ENCODE measurements at places on chromosomes 12 and 14.

- DNase-seq, result no peak
These were observed 15.3 kb downstream of the VPS37B start for GRCh38 chr12:122880668-122881067.

DNA sequence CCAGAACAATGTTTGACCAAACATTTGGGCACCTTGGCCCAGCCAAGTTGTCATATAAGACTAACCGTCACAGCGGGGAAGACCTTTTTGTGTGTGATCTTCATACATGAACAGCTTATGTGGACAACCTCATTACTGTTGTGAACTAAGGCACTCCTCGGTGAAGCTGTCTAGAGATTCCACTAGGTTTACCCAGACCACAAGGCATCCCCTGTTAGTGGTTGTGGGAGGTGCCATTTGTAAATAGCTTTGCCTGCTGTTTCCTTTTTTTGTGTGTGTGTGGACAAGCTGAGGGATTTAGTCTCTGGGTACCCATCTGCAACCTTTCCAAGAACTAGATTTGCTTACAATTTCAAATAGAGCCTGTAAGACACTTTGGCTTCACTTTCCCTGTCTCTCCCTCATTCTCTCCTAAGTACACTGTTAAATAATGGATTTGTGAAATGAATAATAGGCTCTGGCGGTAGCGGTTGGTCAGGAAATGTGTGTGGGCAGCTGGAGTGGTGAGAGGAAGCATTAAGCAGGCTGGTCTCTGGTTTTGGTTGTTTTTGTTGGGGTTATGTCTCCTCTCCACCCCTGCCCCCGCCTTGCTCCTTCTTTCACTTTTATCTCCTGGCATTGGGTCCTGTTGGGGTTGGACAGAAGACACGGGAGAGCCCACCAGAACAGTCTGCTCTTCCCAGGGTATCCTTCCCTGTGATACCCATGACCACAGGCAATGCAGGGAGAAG lies 727.6 kb downstream of the VRK1 start:
- no peak for DNase-seq

- no peak for DNase-seq
These were observed 149.0 kb downstream of the KITLG start for GRCh38 chr12:88431246-88431645.

DNA sequence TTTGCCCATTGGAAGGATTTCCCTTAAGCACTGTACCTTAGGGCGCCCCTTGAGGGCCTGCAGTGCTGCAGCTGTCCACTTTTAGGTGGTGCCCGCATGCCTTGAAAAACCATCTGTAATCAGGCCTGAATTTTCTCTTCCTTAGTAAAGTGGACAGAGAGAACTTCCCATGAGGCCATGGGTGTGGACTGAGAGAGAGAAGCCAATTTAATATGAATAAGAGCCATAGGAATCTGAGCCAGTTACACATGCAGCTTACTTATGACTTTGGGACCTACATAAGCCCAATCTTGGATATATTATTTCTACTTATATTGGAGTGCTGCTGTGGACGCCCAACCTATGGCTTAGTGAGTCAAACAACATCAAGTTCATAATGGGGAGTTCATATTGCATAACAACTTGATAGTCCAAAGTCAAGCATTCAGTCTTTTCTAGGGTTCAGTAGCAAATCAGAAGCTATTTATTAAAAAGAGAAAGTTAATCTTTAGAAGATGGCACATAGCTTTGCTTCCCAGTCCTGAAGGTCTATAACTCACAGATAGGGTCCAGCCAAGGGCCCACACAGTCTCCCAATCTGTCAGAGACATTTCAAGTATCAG lies 11.1 kb upstream of the ETV6 start:
- no peak for DNase-seq

DNA sequence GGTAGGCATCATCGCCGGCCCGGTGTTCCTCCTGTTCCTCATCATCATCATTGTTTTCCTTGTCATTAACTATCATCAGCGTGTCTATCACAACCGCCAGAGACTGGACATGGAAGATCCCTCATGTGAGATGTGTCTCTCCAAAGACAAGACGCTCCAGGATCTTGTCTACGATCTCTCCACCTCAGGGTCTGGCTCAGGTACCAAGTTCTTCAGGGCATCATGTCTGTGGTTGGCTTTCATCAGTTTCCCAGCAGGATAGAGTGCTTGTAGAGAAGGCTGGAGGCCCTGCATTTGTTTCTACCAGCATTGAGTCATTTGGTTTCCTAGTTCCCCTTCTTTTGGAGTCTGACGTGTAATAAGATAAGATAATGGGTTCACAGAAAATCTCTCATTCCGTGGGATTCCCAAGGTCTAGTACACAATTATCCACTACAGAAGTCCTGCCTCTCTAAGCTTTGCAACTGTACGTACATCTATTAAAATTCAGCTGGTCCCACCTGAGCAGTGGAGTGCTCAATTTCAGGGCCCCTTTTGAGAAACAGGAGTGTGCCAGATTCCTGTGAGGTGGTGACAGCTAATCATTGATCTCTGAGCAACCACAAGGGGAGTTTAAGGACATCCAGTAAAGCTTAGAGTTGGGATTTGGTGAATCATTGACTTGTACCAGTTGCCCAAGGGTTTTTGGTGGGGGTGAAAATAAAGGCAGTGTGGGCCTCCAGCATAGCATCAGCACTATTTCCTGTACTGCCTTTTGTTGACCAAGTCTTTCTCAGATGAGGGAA lies 25.1 kb downstream of the ACVR1B start:
- no peak for DNase-seq

Measured in GOT3 (cell line).